NK-92 treated with Interleukin-12 subunit alpha and Interleukin-12 subunit beta, amount 100 ng/mL, for 24 hours (cell line): ENCODE measurements at places on chromosomes 6 and 20.

GRCh38 chr6:6556738-6557503, 31.6 kb upstream of the LY86 start:
- DNase-seq: no peak

- peak; percentile 14 for DNase-seq
Observed at GRCh38 chr20:13302647-13303450, 81.8 kb downstream of the ISM1 start.

GRCh38 chr6:113873043-113873667, 16.0 kb downstream of the MARCKS start:
- DNase-seq: no peak

- no peak for DNase-seq
Observed at GRCh38 chr6:134352786-134353480, 35.0 kb upstream of the SGK1 start.

GRCh38 chr6:131161987-131162386, 26.7 kb downstream of the AKAP7 start:
- DNase-seq: no peak

- DNase-seq: no peak
Observed at GRCh38 chr6:16850681-16851026, 89.4 kb upstream of the ATXN1 start.

DNA sequence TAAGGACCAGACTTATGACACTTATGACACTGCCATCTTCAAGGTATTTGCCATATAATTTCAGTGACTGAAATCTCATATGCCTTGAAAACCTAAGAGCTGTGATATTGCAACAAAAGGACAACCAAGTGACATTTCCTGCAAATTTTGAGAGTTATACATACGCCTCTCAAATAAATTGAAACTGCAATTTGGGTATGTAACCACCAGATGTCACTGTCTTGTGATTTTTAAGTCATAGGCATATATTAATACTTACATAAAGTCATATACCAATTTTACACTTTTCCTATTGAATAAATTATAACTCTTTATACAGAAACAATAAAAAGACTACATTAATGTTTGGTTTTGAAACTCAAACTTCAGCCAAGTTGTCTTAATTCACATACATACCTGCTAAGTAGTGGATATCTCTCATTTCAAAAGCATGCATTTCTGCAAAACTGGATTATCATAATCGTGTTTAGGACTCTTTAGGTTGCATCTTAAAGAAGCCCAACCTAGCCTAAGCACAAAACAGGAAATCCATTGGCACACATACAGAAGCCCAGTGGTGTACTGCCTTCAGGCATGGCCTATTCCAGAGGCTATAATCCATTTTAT, 180.2 kb downstream of the PACRG start:
- no peak for DNase-seq

DNA sequence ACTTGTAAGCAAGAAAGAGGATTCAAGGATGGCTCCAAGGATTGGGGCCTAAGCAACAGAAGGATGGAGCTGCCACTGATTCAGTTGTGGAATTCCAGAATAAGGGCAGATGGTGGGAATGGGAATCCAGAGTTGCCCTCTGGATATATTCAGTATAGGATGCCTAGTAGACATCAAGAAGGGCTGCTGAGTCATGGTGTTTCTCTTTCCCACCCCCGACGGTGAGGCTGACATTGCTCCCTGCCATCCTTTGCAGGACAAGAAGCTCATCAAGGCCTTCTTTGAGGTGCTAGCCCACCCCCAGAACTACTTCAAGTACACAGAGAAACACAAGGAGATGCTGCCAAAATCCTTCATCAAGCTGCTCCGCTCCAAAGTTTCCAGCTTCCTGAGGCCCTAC, 11.2 kb upstream of the ZNF76 start:
- DNase-seq: no peak

DNA sequence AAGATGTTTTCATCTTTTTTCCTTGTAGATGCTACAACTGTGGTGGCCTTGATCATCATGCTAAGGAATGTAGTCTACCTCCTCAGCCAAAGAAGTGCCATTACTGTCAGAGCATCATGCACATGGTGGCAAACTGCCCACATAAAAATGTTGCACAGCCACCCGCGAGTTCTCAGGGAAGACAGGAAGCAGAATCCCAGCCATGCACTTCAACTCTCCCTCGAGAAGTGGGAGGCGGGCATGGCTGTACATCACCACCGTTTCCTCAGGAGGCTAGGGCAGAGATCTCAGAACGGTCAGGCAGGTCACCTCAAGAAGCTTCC, 101.5 kb downstream of the POPDC3 start:
- DNase-seq: no peak

- no peak for DNase-seq
Observed at GRCh38 chr6:33073431-33073871, at the start of gene HLA-DPA1. TSS of gene HLA-DPA1 (minus strand) at chr6:33073649.

GRCh38 chr20:25247000-25247517, 826 bp upstream of the PYGB start:
- no peak for DNase-seq
